ENCODE measurements at places on chromosomes 13 and 19.

GRCh38 chr13:50732712-50733111, 110.8 kb downstream of the DLEU7 start:
- no peak for DNase-seq

DNA sequence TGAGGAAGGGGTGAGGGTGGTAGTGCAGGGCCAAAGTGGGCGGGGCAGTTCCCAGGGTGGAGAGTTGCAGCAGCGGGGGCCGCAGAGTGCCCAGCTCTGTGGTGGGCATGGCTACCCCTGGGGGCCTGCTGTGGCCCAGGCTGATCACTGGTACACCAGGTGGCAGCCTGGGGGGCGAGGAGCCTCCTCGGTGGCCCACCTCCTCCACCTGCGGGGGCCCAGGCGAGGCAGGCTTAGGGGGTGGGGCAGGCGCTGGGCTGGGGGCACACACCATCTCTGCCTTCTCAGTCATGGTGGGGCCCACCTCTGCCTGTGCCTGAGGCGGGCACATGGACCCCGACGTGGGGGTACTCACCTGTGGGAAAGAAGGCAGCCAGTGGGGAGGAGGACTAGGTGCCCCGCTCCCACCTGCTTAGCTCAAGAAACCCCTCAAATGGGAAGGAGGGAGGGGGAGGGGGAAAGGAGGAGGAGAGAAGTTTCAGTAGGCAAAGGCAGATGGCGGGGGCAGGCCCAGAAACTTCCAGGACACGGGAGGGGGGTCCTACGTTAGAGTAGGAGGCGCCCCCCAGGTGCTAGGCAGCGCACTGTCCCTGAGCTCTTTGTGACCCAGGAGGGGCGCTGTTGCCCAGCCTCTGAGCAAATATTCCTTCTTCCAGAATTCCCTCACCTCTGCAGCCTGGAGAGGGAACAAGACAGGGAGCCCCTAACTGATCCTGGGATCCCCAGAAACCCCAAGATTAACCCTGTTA, 1.6 kb downstream of the LYL1 start:
- peak; percentile 63 for DNase-seq

- peak; percentile 88 for DNase-seq
These were observed 12.8 kb downstream of the POLR2E start for GRCh38 chr19:1082165-1082927.

DNA sequence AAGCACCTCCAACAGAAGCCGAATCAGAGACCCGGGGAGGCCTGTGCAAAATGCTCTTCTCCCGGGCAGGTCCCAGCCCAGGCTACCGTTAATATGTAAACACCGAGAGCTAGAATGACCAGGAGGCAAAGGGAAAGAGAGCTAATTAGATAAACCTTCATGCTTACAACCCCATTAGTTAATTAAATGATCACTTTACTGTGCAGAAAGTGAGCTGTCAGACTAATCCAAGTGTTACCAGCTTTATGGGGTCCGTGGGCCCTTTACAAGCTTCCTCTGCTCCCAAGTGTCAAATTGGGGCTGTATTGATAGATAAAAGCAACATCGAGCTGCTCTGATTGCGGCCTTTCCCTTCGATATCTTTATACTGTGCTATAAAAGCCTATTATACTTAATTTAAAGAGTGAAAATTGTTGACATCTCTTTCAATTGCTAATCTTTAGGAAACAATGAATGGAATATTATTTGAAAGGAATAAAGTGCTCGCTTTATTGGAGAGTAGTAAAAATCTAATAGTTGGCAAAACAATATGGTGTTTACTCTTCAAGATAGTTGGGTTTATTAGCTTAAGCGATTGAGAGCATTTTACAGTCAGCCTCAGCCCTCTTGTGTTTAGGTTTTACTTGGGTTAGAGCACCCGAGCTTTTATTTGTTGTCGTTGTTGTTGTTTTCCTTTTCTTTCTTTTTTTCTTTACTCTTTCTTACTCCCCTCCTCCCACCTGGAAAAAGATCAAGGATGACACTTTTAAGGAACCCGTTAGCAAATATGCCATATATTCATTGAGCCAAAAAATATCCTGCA, 189.3 kb upstream of the GPR12 start:
- DNase-seq, result no peak

DNA sequence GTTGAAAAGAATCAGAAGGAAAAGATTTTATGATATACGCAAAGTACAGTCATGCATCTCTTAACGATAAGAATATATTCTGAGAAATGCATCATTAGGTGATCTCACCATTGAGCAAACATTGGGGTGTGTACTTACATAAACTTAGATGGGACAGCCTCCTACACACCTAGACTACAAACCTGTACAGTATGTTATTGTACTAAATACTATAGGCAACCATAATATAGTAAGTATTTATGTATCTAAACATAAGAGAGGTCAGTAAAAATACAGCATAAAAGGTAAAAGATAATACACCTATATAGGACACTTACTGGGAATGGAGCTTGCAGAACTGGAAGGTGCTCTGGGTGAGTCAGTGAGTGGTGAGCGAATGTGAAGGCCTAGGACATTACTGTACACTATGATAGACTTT, 254.6 kb downstream of the SPRY2 start:
- DNase-seq, result no peak

- DNase-seq, result no peak
These were observed 316.6 kb downstream of the DNAJC15 start for GRCh38 chr13:43339805-43340550.

DNA sequence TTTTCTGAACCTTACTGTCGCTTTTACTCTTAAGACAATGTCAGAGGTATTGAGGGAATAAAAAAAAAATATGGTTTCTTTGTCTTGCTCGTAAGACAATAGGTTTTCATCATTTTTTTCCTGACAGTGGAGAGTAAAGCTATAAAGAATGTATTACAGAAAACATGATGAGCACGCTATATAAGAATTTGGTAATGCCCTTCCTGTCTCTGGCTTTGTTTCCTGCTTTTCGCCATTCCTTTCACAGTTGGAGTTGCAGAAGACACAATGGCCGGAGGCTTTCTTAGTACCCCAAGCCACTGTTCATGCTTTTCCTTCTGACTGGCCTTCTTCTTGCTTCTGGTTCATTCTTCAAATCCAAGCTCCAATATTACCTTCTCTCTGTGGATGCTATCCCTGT, 101.0 kb upstream of the DACH1 start:
- no peak for DNase-seq

- DNase-seq, result no peak
These were observed 68.1 kb upstream of the HTR2A start for GRCh38 chr13:46964789-46965527.

- DNase-seq, result no peak
These were observed 150.0 kb downstream of the KLF12 start for GRCh38 chr13:73984201-73984600.

- no peak for DNase-seq
These were observed 164.7 kb downstream of the MZT1 start for GRCh38 chr13:72562686-72563085.

GRCh38 chr13:97091196-97091595, 96.9 kb upstream of the OXGR1 start:
- DNase-seq, result no peak

GRCh38 chr19:17001603-17002183, 24.9 kb downstream of the CPAMD8 start:
- DNase-seq, result no peak

DNA sequence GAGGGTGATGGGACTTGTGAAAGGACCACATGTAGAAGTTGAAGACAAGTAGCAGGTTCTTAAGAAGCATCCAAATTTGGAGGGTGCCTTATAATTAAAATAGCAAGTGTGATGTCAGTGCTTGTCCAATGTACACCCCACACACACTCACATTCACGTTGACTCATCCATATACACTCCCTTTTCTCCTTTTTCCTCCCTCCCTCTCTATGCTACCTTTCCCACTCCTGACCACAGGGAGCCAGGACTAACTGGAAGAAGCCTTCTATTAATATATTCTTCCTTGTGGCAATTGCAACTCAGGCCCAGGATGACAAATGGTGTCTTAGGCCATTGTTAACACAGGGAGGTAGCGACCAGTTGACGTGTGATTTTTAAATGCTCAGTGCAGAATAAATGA, 16.3 kb upstream of the GPR183 start:
- DNase-seq, result no peak

DNA sequence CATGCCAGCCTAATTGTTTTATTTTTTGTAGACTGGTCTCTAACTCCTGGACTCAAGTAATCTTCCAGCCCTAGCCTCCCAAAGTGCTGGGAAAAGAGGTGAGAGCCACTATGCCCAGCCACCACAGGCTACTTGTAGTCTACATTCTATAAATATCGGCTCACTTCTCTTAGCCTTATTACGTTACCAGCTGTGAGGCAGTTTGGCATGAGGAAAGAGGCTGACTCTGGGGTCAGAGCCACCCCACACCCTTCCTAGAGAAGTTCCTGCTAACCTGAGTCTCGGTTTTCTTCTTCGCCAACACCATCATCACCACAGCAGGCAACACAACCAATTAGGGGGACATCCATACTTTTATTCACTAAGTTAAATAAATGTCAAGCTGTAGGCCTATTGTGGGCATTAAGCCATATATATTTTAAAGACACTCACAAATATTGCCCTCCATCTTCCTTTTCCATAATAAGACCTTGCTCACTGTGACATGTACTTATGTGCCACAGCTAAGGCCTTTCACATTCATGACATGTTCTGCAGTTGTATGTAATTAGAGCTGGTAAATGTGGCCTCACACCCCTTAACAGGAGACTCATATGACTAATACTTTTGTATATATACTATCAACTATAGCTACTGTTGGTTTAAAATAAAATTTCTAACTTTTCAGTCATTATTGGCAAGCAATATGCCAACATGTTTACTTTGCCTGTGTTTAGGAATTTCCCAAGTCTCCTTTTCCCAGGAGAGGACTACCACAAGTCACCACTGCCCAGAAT, 5.7 kb downstream of the SLC25A30 start:
- no peak for DNase-seq

GRCh38 chr19:18450931-18451836, 13.3 kb upstream of the ISYNA1 start:
- peak; percentile 73 for DNase-seq

DNA sequence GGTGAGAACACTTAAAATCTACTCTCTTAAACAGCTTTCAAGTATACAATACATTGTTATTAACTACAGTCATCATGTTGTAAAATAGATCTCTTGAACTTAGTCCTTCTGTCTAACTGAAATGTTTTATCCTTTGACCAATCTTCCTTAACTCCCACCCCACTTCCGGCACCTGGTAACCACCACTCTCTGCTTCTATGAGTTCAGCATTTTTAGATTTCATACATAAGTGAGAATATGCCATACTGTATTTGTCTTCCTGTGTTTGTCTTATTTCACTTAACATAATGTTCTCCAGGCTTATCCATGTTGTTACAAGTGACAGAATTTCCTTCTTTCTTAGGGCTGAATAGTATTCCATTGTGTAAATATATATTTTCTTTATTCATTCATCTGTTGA, 144.1 kb upstream of the TRPC4 start:
- DNase-seq, result no peak

GRCh38 chr19:16037424-16038195, 38.7 kb upstream of the TPM4 start:
- no peak for DNase-seq

- DNase-seq, result no peak
These were observed 7.6 kb downstream of the ZNF737 start for GRCh38 chr19:20558011-20558410.

- no peak for DNase-seq
These were observed 3.5 kb downstream of the TMEM150B start for GRCh38 chr19:55321466-55322137.

GRCh38 chr13:93467175-93467574, 240.6 kb downstream of the GPC6 start:
- no peak for DNase-seq

- DNase-seq, result no peak
These were observed 4.1 kb downstream of the KATNAL1 start for GRCh38 chr13:30303269-30303668.

- DNase-seq, result no peak
These were observed 211.1 kb upstream of the NBEA start for GRCh38 chr13:34730961-34731360.

- DNase-seq, result no peak
These were observed at the start of gene PHLDB3 for GRCh38 chr19:43504426-43505185. Gene PHLDB3, minus strand, starts transcription at chr19:43504746. Its CDS starts 628 bp downstream, at chr19:43504118.

GRCh38 chr19:56980906-56981305, 138.9 kb upstream of the USP29 start:
- DNase-seq, result no peak

DNA sequence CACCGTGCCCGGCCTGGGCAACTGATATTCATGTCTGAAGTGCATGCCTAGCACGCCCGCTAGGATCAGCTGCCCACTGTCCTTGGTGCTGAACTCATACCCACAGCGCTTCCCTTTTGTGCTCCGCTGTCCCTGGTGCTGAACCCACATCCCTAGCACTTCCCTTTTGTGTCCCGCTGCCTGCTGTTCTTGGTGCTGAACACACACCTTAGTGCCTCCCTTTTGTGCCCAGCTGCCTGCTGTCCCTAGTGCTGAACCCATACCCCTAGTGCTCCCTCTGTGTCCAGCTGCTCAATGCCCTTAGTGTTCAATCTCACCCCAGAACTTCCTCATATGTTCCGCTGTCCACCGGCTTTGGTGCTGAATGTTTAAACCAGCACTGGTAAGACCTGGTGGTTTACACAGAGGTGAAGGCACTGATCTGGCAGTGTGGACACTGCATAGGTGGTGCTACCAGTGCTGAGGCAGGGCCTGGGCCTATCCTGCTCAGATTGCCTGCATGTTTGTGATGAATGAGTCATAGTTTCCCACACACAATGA, 26.3 kb upstream of the SIGLEC11 start:
- no peak for DNase-seq

DNA sequence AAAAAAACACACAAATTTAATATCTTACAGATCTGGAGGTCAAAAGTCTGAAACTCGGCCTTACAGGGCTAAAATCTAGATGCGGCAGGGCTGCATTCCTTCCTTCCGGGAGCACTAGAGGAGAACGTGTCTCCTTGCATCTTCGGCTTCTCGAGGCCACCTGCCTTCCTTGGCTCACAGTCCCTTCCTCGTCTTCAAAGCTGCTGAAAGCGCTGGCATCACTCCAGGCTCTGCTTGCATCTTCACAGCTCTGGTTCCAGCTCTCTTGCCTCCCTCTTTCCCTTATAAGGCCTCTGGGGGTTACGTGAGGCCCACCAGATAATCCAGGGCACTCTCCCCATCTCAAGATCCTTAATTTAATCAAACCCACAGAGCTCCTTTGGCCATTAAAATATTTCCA, 10.5 kb downstream of the XRCC1 start:
- DNase-seq, result no peak

DNA sequence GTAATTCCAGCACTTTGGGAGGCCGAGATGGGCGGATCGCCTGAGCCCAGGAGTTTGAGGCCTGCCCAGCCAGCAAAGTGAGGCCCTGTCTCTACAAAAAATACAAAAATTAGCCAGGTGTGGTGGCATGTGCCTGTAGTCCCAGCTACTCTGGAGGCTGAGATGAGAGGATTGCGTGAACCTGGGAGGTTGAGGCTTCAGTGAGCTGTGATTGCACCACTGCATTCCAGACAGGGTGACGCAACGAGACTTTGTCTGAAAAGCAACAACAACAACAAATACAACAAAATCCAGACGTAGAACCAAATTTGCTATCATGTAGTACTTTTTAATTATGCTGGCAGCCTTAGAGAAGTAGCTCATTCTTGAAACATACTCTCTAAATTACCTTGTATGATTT, 277.1 kb downstream of the KLF5 start:
- no peak for DNase-seq

GRCh38 chr13:100828226-100828625, 153.6 kb upstream of the TMTC4 start:
- no peak for DNase-seq

All from 8988T (cell line).